ENCODE measurements at places on chromosomes 5 and 9.

- H3K4me3 ChIP-seq, result no peak overlapping the region
- H3K4me1 ChIP-seq, result no peaks in the 10 kb centered on the region
- no peak overlapping the region for H3K27ac ChIP-seq
- no peaks in the 10 kb centered on the region for H3K36me3 ChIP-seq
- peaks cover 10% of the 10 kb centered on the region for H3K27me3 ChIP-seq
- DNase-seq, result no peak
Measured at GRCh38 chr9:138070815-138071214, 193.2 kb downstream of the CACNA1B start.

DNA sequence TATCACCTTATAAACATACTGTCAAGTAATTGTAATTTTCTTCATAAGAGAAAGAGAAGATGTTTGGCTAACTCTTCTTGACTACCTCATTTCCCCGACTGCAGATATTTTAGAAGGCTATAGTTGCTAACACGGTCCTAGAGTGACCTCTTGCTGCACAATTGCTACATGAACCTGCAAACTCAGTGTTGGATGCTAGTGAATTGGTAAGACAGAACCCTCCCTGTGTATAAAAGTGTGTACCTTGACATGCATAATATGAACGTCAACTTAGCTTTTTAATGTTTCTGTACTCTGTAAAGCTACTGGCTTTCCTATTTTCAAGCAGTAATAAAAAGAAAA is 46.7 kb upstream of the CER1 start:
- H3K27ac ChIP-seq, result no peak overlapping the region
- H3K27me3 ChIP-seq, result peaks cover 12% of the 10 kb centered on the region
- H3K4me1 ChIP-seq, result peaks cover 2% of the 10 kb centered on the region
- DNase-seq, result no peak
- H3K36me3 ChIP-seq, result no peaks in the 10 kb centered on the region

DNA sequence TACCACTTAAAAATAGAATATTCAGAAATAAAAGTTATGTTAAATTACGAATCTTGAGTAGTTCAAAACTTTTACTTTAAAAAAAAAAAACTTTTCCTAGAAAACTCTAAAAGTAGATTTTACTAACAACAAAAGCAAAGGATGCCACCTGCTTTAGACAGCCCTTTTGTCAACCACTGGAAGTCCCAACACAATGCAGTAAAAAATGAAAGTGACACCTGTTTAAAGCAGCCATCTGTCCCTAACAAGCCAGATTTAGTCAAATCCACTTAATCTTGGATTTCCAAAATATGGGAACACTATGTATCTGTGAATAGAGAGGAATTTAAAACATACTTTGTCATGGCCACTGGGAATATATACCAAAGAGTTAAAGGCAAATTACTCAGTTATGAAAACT is 3.8 kb downstream of the RFX3 start:
- H3K36me3 ChIP-seq, result peaks cover 13% of the 10 kb centered on the region
- H3K27ac ChIP-seq, result no peak overlapping the region
- H3K4me1 ChIP-seq, result peaks cover 28% of the 10 kb centered on the region
- DNase-seq, result no peak

DNA sequence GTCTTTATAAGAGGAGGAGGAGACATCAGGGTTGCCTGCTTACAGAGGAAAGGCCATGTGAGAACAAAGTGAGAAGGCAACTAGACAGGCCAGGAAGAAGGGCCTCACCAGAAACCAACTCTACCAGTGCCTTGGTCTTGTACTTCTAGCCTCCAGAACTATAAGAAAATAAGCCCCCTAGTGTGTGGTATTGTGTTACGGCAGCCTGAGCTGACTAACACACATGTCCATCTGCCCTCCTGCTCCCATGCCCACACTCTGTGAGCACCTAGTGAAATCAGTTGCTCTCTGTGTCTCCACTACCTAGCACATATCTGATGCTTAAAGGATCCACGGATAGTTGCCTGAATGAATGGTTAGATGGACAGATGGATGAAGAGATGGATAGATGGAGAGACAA is 6.9 kb downstream of the AK3 start:
- H3K27ac ChIP-seq, result no peak overlapping the region
- no peak for DNase-seq
- peaks cover 30% of the 10 kb centered on the region for H3K36me3 ChIP-seq
- no peaks in the 10 kb centered on the region for H3K27me3 ChIP-seq

- H3K36me3 ChIP-seq, result no peaks in the 10 kb centered on the region
- peak overlapping the region; percentile 58 for H3K27ac ChIP-seq
- no peaks in the 10 kb centered on the region for H3K27me3 ChIP-seq
- peaks cover 14% of the 10 kb centered on the region for H3K4me1 ChIP-seq
- peak overlapping the region; percentile 47 for H3K4me3 ChIP-seq
Measured at GRCh38 chr5:69043655-69043996, 50.2 kb upstream of the SLC30A5 start.

DNA sequence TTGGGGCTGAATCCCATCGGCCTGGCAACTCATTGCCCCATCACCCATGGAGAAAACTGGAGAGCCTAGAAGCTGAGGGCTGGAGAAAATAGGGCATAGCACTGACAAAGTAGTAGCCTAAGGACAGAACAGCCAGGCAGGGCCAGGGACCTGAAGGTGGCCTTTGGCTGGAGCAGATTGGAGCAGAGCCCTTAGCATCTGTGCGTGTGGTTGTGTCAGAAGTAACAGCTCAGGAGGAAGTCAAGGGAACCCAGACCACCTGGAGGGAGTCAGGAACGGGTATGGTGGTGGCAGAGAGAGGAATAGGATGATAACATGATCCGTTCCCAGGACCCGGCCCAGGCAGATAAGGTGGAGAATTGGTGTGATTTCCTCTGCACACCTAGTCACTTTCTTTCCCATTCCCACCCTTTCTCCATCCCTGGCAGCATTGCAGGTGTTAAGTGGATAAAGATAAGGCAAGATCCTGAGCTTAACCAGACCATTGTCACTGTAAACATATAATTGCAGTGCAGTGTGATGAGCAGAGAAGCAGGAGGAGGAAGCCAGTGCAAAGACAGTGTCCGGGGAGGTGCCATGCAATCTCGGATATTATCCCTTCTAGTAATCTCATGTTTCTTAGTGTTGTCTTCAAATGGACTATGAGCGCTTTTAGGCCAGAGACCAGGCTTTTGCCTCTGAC is 67.0 kb downstream of the NDFIP1 start:
- H3K36me3 ChIP-seq, result no peaks in the 10 kb centered on the region
- H3K27me3 ChIP-seq, result peaks cover 2% of the 10 kb centered on the region
- H3K27ac ChIP-seq, result no peak overlapping the region
- DNase-seq, result no peak
- H3K4me3 ChIP-seq, result no peak overlapping the region

DNA sequence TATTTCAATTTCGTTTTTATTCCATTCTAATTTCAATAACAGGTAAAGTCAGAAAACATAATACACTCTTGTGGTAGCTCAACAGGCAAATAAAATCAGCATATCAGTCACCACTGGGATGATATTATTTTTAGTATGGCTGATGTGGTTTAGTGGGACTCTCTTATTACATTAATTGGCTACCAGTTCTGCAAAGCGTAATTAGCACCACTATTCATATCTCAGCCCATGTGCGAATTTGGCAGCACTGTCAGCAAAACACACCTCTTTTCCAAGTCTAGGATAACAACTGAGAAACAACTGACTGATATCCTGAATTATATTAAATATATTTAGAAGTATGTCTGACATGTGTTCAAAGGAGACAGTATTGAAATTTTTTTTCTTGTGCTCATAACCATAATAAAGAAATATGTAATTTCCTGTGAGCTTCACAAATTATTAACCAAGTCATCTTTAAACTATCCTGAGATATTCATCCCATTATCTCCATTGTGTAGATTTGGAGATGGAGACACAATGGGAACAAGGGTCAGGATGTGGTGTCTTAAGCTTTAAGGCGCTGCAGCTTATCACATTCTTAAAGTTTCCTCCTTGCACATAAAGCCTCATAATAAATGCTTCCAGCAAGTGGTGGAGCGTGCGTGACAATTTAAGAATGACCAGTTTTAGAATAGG is 212.4 kb downstream of the TLE1 start:
- no peaks in the 10 kb centered on the region for H3K4me1 ChIP-seq
- no peak overlapping the region for H3K27ac ChIP-seq
- no peak overlapping the region for H3K4me3 ChIP-seq
- no peak for DNase-seq
- H3K36me3 ChIP-seq, result no peaks in the 10 kb centered on the region
- H3K27me3 ChIP-seq, result no peaks in the 10 kb centered on the region

Measured in activated naive CD8-positive, alpha-beta T cell treated with anti-CD3 and anti-CD28 coated beads for 36 hours (primary cell).